ENCODE measurements at places on chromosomes 7 and 10. TPM values are rescaled to one million over a fixed set of nuclear protein-coding genes. Genes with fewer than 3 reads are reported as not detected.

GRCh38 chr10:84368828-84369227 lies 40.4 kb downstream of the CCSER2 start:
- H3K4me3 ChIP-seq = no peak overlapping the region
- no peak overlapping the region for H3K27ac ChIP-seq
- peaks cover 53% of the 10 kb centered on the region for H3K4me1 ChIP-seq
- DNase-seq = no peak

GRCh38 chr10:78570633-78571235 lies 498.0 kb upstream of the ZMIZ1 start:
- DNase-seq = no peak
- no peak overlapping the region for H3K4me3 ChIP-seq
- H3K27ac ChIP-seq = no peak overlapping the region

- DNase-seq = no peak
- peaks cover 31% of the 10 kb centered on the region for H3K4me1 ChIP-seq
- no peaks in the 10 kb centered on the region for H3K27me3 ChIP-seq
- no peak overlapping the region for H3K27ac ChIP-seq
- no peaks in the 10 kb centered on the region for H3K36me3 ChIP-seq
- no peak overlapping the region for H3K4me3 ChIP-seq
Observed at GRCh38 chr10:50394832-50395231, 143.5 kb upstream of the ASAH2 start.

GRCh38 chr10:91043173-91043910 lies 122.5 kb upstream of the ANKRD1 start:
- no peak overlapping the region for H3K4me3 ChIP-seq
- H3K27me3 ChIP-seq = peaks cover 3% of the 10 kb centered on the region
- H3K4me1 ChIP-seq = no peaks in the 10 kb centered on the region
- H3K27ac ChIP-seq = no peak overlapping the region

DNA sequence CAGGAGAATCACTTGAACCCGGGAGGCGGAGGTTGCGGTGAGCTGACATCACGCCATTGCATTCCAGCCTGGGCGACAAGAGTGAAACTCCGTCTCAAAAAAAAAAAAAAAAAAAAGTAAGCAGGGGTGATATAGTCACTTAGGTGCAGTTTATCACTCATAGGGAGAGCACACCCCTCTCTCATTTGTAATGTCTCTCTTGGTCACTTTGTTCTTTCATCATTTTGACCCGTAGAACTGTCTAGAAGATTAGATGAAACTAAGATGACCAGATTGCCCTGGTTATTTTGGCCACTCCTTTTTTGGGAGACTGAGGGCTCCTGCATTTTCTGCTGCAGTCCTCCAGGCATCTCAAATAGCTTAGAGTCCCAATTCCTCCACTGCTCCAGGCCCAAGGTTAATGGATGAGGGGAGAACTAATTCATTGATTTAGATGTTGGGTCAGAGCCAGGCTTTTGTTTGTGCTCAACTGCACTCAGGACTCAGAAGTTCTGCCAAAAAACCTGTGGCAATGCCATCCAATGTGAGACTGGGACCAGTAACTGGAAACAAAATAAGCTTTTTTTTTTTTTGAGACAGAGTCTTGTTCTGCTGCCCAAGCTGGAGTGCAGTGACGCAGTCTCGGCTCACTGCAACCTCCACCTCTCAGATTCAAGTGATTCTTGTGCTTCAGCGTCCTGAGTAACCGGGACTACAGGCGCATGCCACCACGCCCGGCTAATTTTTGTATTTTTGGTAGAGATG lies 50.0 kb upstream of the CAMK1D start:
- no peaks in the 10 kb centered on the region for H3K36me3 ChIP-seq
- DNase-seq = no peak
- H3K4me3 ChIP-seq = no peak overlapping the region
- no peaks in the 10 kb centered on the region for H3K4me1 ChIP-seq
- no peak overlapping the region for H3K27ac ChIP-seq

DNA sequence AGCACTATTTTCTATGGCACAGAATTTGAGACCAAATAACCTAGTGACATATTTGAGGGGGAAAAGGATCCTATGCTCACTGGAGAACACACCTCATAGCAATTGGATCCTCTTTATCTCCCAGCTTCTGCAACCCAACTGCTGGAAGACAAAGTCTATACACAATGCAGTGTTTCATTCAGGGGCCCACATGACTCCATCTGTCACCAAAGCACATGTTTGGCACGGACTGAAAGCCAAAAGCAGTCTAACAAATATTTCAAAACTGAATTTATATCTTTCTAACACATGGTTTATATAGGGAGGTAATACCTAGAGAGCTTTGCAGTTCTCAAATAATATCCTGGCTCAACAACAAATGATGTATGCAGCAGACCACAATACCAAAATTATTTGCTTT lies 39.2 kb downstream of the ADAM12 start:
- H3K36me3 ChIP-seq = no peaks in the 10 kb centered on the region
- no peaks in the 10 kb centered on the region for H3K4me1 ChIP-seq
- H3K27ac ChIP-seq = no peak overlapping the region
- no peak overlapping the region for H3K4me3 ChIP-seq
- H3K27me3 ChIP-seq = peaks cover 5% of the 10 kb centered on the region

GRCh38 chr7:1516586-1517251 lies 12.5 kb upstream of the INTS1 start:
- no peaks in the 10 kb centered on the region for H3K36me3 ChIP-seq
- H3K4me1 ChIP-seq = peaks cover 20% of the 10 kb centered on the region
- DNase-seq = no peak
- H3K27me3 ChIP-seq = no peaks in the 10 kb centered on the region
- H3K4me3 ChIP-seq = no peak overlapping the region

GRCh38 chr10:103451091-103451813 lies 918 bp downstream of the CALHM2 start:
- no peaks in the 10 kb centered on the region for H3K27me3 ChIP-seq
- DNase-seq = peak; percentile 62
- peaks cover 36% of the 10 kb centered on the region for H3K4me1 ChIP-seq
- H3K27ac ChIP-seq = peak overlapping the region; percentile 80
- H3K4me3 ChIP-seq = peak overlapping the region; percentile 80

The PEX1 gene
- total RNA-seq = 16.9 TPM

The CPN1 gene
- not detected for total RNA-seq

The PON3 gene
- not detected for total RNA-seq

The VWC2 gene
- total RNA-seq = not detected
